ENCODE measurements at places on chromosomes 1 and 21. TPM values are rescaled to one million over a fixed set of nuclear protein-coding genes. Genes with fewer than 3 reads are reported as not detected.

Gene SLC6A17
- total RNA-seq: 0.41 TPM

Gene GBP5
- 0.83 TPM for total RNA-seq

Gene IQCC
- 1.8 TPM for total RNA-seq

Gene MAEL
- 1.1 TPM for total RNA-seq

Gene CELA2A
- not detected for total RNA-seq

Gene TEX38
- not detected for total RNA-seq

Gene DLGAP3
- 0.68 TPM for total RNA-seq

Gene NDC1
- total RNA-seq: 7.6 TPM

Gene IL24
- total RNA-seq: not detected

Gene LYST
- 31.8 TPM for total RNA-seq

Gene FABP3
- total RNA-seq: 26.3 TPM

Gene SELENON
- total RNA-seq: 15.7 TPM

Gene PBX1
- 118 TPM for total RNA-seq

Gene KCNK2
- total RNA-seq: 0.83 TPM

Gene CHI3L1
- total RNA-seq: not detected

Gene RGS1
- total RNA-seq: 82.4 TPM

Gene OR10J1
- not detected for total RNA-seq

Gene TTC34
- total RNA-seq: 0.83 TPM

Gene ARMH1
- total RNA-seq: not detected

Gene SPRR2G
- total RNA-seq: not detected

Gene SLC9C2
- not detected for total RNA-seq

Gene SAMD11
- total RNA-seq: 2.1 TPM

Gene AK4
- 50.7 TPM for total RNA-seq

Gene PADI2
- 1.1 TPM for total RNA-seq

Gene CAPN8
- 1.1 TPM for total RNA-seq

Gene CCNL2
- 149 TPM for total RNA-seq

Gene GPR89B
- 14.3 TPM for total RNA-seq

Gene CCDC27
- total RNA-seq: not detected

Gene MROH9
- total RNA-seq: not detected

Gene SPATA46
- total RNA-seq: not detected

Gene TMEM125
- total RNA-seq: not detected

Gene LMX1A
- total RNA-seq: 0.49 TPM

Gene ASPM
- under 0.01 TPM for total RNA-seq

Gene FLG2
- total RNA-seq: not detected

Gene PADI1
- not detected for total RNA-seq

Gene CYP4A22
- total RNA-seq: not detected

Gene KIF17
- total RNA-seq: 1.4 TPM

Gene ASCL5
- not detected for total RNA-seq

Gene TMEM240
- 35.2 TPM for total RNA-seq

Gene S100A8
- total RNA-seq: not detected

Gene CR1L
- total RNA-seq: not detected

Gene CRABP2
- total RNA-seq: 3.3 TPM

Gene KCNJ10
- total RNA-seq: not detected

Gene VWA5B1
- 0.16 TPM for total RNA-seq

Gene IL19
- not detected for total RNA-seq

Gene ZMYND12
- total RNA-seq: 1.1 TPM

Gene MX2
- 6.2 TPM for total RNA-seq

Gene ITLN2
- total RNA-seq: not detected

Gene CACNA1S
- not detected for total RNA-seq

Gene LRRC52
- total RNA-seq: not detected

Gene FAAH
- total RNA-seq: 17.9 TPM

Gene KLHDC9
- 11.8 TPM for total RNA-seq

Gene STUM
- total RNA-seq: 3.9 TPM

Data from sigmoid colon (tissue), 7 donors.